ENCODE measurements at places on chromosomes 11 and 22. TPM values are rescaled to one million over a fixed set of nuclear protein-coding genes. Genes with fewer than 3 reads are reported as not detected.

DNA sequence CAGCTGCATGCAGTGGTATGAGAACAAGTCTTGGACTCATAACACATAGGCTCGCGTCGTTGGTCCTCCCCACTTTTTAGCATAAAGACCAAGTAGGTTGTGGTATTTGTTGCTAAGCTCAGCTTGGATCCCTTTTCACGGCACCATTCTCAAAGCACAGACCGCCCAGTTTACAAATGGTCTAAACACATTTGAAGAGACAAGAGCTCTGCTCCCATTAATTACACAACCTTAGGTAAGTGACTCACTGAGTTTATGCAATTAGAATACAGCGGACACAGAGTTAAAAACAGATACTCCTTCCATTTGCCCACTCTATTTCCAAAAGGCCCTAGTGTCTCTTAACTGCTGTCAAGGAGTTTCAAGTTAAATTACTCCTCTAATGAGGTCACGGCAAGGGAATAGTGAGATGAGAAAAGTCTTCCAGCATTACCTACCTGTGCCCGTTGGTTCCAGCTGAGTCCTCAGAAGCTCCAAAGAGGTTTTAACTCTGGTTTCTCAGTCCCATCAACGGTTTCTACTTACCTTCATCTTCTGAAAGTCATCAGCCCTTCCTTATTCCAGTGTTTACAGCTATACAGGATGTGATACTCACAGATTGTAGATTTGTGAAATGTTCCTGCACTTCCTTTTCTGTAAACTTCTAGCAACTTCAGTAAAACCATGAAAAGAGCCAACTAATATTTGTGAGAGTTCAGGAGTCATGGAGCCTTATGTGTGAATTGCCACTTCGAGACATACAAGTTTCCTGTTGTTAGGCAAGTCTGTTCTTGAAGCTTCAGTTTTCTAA is at the start of gene MS4A6A:
Gene MS4A6A, minus strand, starts transcription at position 543 of the 790 bp plus-strand sequence. CDS start 1,356 bp downstream, outside the sequence.
- DNase-seq = no peak

- no peak for DNase-seq
Measured at GRCh38 chr11:21888814-21889213, 304.1 kb upstream of the ANO5 start.

- DNase-seq = no peak
Measured at GRCh38 chr22:48845356-48845936, 982.2 kb downstream of the BRD1 start.

GRCh38 chr11:77213029-77213579 is 85.1 kb downstream of the MYO7A start:
- DNase-seq = no peak

GRCh38 chr11:103602840-103603239 is 433.6 kb upstream of the DDI1 start:
- no peak for DNase-seq

- DNase-seq = peak; percentile 68
Measured at GRCh38 chr22:45435544-45436139, 22.1 kb downstream of the RIBC2 start.

- DNase-seq = no peak
Measured at GRCh38 chr11:124075492-124075840, 34.3 kb upstream of the OR10G7 start.

DNA sequence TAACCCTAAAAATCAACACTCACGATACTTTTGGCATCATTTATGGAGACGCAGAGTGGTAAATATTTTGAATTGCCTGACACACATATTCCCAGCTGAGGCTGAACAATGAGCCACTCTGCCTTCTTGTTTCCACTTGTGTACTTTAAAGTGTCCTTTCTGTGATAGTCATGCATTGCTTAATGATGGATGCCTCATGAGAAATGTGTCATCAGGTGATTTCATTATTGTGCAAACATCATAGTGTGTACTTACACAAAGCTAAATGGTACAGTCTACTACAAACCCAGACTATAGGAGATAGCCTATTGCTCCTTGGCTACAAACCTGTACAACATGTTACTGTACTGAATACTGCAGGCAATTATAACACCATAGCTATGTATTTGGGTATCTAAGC is 44.2 kb downstream of the MRE11 start:
- DNase-seq = peak; percentile 27

DNA sequence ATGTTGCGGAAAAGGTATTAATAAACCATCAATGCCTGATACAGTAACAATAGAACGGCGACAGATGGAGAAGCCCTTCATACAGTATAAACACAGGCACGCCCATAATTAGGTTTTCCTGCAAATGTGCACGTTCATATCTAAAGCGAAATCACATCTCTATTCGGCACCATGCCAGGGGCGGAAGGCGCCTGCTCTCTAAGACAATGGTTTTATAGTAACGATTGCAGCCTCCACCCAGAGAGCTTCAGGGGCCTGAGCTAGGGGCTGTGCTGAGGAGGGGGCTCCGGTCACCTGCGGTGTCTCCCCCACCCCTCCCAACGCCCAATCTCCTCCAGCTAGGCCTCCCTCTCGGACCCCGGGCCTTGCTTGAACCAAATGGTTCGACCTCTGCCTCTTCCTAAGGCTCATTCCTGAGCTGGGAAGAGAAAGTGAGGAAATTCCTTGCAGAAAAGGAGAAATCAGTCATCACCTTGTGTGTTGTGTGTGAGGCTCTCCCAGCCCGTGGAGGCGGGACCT is 9.6 kb downstream of the KRTAP5-5 start:
- DNase-seq = peak; percentile 37

DNA sequence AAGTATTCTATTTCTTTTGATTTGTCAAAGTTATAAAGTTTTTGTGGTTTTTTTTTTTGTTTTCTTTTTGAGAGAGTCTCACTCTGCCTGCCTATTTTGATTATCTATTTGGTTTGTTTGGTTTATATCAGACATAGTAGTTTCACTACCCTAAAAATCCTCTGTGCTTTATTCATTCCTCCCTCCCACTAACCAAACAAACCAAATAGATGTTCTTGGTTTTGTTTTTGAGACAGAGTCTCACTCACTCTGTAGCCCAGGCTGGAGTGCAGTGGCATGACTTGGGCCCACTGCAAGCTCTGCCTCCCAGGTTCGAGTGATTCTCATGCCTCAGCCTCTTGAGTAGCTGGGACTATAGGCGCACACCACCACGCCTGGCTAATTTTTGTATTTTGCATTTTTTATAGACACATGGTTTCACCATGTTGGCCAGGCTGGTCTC is 67.9 kb downstream of the ENTHD1 start:
- DNase-seq = no peak

GRCh38 chr11:5364214-5364613 is 12.9 kb downstream of the OR51B6 start:
- no peak for DNase-seq

DNA sequence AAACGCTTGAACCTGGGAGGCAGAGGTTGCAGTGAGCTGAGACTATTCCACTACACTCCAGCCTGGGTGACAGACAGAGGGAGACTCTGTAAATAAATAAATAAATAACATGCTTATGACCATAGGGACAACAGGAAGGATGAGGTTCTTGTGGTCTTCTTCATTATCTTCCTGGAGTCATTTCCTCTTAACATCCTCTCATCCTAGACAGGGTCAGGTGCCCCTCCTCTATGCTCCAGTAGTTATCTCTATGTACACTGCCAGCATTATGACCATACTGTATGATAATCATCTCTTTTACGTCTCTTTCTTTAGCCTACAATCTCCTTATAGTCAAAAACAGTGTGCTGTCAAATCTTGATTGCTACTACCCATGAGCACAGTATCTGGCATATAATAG is 17.7 kb downstream of the RAB30 start:
- no peak for DNase-seq

DNA sequence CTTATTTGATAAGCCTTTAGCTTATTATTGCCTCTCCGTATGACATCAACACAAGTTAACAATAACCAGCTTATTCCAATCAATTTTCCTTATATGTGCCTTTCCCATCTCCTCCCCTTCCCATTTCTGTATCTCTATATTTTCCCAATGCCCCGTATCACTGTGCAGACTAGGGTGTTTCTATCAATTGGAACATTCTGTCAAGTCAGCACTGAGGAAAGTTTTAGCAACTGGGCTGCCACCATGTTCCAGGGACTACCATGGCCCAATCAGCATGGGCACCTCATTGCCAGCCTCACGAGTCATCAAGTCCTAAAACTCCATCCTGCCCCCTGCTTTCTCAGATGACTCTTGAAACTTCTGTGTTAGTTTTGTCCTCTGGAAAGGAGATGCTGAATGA is 973.1 kb upstream of the CNTN5 start:
- DNase-seq = no peak

DNA sequence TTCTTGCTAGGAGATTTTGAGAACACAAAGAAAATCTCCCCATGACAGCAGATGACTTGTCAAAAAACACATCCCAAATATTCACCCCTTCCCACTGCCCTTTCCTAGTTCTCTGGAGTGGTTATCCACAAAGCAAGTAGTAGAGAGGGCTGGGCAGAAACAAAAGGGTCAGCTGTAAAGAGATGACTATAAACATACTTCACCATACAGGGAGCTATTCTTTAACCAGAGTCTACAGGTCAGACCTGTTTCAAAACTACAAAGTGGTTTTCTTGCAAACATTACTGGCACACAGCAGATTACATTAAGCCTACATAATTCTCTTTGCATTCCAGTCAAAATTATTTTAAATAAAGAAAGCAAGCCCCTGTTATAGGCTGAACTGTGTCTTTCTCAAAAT is 47.7 kb upstream of the NFRKB start:
- DNase-seq = no peak

GRCh38 chr11:124758355-124759265 is 3.5 kb downstream of the ESAM start:
- no peak for DNase-seq

GRCh38 chr11:26905368-26905767 is 88.5 kb upstream of the FIBIN start:
- DNase-seq = no peak

DNA sequence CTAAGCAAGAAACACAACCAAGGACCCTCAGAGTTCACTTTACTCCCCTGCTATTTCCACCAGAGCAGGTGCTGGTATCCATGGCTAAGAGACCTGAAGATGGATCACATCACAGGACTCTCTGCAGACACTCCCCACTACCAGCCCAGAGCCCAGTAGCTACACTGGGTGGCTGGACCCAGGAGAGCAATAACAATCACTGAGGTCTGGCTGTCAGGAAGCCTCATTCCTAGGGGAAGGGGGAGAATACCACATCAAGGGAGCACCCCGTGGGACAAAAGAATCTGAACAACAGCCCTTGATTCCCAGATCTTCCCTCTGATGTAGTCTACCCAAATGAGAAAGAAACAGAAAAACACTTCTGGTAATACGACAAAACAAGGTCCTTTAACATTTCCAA is 9.0 kb upstream of the MMP7 start:
- DNase-seq = no peak

GRCh38 chr22:39514373-39514973 is 5.9 kb upstream of the ATF4 start:
- no peak for DNase-seq

DNA sequence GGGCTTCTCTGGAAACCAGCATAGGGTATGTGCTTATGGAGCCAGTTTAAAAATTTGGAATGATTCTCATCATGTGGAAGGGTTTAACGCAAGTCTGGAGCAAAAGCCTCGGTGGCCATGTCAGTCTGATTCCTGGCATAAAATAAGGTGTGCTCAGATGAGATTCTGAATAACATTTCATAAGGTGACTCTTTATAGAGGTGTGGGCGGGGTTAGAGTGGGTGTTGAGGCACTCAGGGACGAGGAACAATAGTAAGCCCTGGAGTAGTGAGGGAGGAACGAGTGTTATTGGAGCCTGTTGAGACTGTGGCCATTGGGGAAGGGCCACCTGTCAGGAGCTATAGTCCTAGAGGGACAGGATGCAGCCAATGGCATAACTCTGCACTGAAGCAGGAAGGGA is 13.0 kb upstream of the KIRREL3 start:
- no peak for DNase-seq

DNA sequence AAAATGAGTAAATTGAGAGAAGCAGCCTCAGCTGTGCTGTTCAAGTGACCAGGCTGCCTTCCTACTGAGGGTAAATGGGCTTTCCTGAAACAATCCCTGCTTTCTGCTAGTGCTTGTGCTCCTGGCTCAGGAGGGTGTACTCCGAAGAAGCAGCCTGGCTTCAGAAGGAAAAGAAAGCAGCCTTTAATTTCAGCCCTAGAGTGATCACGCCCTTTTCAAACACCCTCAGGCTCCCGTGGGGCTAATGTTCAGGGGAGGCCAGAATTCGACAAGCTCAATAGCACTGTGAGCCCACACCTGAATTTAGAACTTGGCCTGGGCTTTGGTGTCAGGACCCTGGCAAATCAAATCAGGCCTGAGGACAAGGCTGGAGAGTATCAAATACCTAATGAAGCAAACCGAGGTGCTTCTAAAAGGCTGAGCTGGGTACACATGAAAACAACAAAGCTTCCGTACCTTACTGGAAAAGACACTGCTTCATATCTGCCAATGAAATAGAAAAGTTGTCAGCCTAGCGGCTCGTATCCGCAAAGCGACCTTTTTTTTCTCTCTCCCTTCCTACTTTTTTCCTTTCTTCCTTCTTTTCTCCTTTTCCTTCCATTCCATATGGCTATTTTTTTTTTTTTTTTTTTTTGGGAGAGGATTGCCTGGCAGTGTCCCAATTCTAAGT is 387.8 kb downstream of the SOX6 start:
- DNase-seq = no peak

DNA sequence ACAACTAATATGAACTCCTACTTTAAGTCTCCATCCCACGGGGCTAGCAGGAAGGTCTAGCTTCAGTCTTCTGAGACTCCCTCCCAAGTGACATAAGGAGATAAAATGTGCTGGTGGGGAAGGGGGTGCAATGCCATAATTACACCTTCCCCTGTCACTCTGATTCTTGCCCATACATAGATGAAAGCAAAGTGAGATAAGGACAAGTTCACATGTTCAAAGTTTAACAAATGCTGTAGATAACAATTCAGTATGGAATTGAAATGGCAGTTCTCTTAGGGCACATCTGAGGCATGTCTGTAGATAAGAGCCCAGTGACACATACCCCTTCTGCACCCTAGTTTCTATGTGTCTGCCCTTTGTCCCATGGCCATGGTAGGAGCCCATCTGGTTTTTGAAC is 38.2 kb upstream of the PANX1 start:
- no peak for DNase-seq

- no peak for DNase-seq
Measured at GRCh38 chr11:7759010-7759409, 37.7 kb downstream of the OR5P2 start.

DNA sequence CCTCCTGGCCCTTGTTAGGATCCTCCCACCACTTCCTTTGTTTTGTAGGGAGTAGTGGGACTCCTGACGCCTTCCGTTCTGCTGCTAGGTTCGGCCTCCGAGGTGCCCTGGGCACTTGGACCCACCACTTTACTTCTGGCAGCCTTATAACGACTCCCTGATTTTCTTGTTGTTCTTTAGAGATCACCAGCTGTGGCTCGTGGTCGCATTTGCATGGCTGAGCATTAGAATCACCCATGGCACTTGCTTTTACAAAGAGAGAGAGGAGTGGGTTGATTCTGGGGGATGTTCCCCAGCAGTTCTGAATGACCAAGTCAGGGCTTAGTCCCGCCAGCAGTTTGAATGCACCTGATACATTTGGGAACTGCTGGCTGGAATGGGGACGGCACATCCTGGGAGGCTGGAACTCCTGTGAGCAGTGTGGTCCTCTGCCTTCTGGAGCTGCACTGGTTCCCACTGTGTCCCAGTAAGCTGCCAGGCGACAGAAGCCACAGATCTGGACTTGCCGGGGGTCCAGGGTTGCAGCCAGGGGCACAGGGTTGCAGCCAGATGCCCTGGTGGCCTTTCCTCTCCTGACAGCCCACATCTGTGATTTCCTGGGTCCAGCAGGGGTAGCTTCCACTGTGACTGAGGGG is 4.1 kb downstream of the TUB start:
- no peak for DNase-seq

Gene KCNJ11
- 1.0 TPM for total RNA-seq

Gene RAB36
- total RNA-seq = 3.5 TPM

Gene VSIG10L2
- total RNA-seq = not detected

Gene MMP13
- total RNA-seq = not detected

Gene MMP11
- 17.9 TPM for total RNA-seq

Gene H19
- 91.3 TPM for total RNA-seq

Gene TENM4
- total RNA-seq = 7.3 TPM

Data from glomerular endothelial cell (primary cell).